ENCODE measurements at places on chromosomes 5 and 9. TPM values are rescaled to one million over a fixed set of nuclear protein-coding genes. Genes with fewer than 3 reads are reported as not detected.

Gene FBXL17
- 55.2 TPM for total RNA-seq

Gene WNK2
- 0.94 TPM for total RNA-seq

Gene GLRA1
- total RNA-seq: not detected

Gene IGIP
- total RNA-seq: 41.3 TPM

DNA sequence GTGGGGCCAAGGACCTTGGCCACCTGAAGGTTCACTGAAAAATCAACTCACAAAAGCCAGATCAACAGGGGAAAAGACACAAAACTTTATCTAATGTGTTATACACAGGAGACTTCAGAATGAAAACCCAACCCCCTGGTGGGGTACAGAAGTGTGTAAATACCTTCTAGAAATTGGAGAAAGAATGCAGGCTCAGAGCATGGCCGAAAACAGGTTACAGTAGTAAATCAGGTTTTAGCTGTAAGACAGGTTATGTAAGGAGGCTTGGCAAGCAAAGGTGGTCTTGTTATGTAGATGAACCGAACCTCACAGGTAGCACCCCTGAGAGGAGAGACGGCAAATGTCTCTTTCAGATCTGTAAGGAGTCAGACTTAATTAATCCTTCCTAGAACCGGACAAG is 10.0 kb downstream of the CEMIP2 start:
- no peaks in the 10 kb centered on the region for H3K27me3 ChIP-seq
- H3K4me3 ChIP-seq: no peak overlapping the region
- H3K4me1 ChIP-seq: peaks cover 14% of the 10 kb centered on the region
- no peak overlapping the region for H3K27ac ChIP-seq
- no peak for DNase-seq

DNA sequence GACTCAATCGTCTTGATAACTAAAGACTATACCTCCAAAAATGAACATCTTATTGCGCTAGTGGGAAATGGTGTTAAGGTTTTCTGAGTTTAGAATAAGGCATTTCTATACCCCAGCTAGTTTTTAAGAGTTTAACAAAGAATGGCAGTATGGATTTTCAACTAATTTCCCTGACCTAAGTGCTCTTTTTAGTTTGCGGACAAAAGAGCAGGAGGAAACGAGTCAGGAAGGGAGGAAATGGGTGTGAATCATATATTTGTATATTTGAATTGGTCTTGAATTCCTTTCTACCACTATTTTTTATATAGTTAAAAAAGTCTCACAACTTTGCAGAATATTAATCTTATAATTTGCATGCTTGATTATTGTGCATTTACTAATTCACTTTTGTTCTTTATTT is 516.3 kb upstream of the ZNF608 start:
- H3K27ac ChIP-seq: no peak overlapping the region
- DNase-seq: no peak
- H3K36me3 ChIP-seq: no peaks in the 10 kb centered on the region

DNA sequence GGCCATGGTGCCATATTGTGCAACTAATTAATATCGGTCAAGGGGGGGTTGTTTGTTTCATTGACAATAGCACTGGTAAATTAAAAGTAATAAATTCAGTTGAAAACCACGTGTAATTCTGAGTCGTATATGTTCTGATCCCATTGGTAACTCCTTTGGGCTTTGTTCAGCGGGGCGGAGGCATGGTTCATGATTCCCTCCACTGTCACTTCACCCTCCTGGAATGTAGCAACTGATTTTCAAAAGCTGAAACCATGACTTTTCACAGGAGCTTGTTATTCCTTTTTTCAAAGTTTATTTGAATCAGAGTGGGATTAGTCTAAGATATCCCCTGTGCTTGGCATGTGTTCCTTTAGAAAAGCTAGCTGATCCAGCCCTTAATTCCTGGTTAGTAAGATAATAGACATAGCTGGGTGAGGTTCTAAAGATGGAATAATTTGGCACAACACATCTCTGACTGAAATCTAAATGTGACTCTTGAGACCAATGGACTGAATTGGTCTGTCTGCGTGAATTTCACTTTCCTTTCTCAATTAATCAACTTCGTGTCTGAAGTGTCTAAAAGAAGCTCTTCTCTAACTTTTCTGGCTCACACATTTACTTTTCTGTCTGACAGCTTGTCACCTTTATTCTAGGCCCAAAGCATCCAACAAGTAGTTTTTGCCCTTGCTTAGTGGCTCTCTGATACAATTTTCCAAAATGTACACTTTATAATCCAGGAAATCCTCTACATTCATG is 185.7 kb upstream of the VCAN start:
- H3K27ac ChIP-seq: no peak overlapping the region
- no peaks in the 10 kb centered on the region for H3K36me3 ChIP-seq
- H3K4me1 ChIP-seq: no peaks in the 10 kb centered on the region
- no peak for DNase-seq

GRCh38 chr5:28710360-28710759 is 1672.0 kb upstream of the CDH9 start:
- no peak for DNase-seq
- H3K4me1 ChIP-seq: no peaks in the 10 kb centered on the region
- H3K36me3 ChIP-seq: no peaks in the 10 kb centered on the region
- H3K27me3 ChIP-seq: no peaks in the 10 kb centered on the region

- H3K4me1 ChIP-seq: no peaks in the 10 kb centered on the region
- no peak for DNase-seq
- H3K36me3 ChIP-seq: no peaks in the 10 kb centered on the region
- no peak overlapping the region for H3K27ac ChIP-seq
- no peak overlapping the region for H3K4me3 ChIP-seq
Measured at GRCh38 chr5:64201996-64202395, 36.4 kb downstream of the RNF180 start.

DNA sequence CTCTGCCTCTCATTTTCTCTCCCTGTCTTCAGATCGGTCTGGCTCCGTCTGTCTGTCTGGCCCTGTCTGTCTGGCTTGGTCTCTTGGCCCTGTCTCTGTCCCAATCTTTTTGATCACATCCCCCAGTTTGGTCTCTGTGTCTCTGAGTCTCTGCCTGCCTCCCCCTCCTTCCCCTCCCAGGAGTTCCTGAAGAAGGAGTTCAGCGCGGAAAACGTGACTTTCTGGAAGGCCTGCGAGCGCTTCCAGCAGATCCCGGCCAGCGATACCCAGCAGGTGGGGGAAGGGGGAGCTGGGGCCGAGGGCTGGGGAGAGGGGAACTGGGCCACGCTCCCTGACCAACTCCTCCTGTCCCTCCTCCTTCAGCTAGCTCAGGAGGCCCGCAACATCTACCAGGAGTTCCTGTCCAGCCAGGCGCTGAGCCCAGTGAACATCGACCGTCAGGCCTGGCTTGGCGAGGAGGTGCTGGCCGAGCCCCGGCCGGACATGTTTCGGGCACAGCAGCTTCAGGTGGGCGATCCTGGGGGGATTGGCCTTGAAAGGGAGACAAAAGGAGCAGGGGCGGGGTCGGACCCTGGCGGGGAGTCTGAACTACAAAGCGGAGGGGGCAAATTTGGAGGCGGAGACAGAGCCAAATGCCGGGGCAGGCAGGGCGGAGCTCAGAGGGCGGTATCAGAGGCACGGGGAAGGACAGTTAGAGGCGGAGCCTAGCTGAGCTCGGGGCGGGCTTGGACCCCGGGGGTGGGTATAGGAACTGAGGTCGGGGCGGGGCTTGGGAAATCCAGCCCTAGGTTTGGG is 9.0 kb downstream of the RGS14 start:
- H3K4me1 ChIP-seq: peaks cover 50% of the 10 kb centered on the region
- H3K36me3 ChIP-seq: no peaks in the 10 kb centered on the region
- H3K27ac ChIP-seq: peak overlapping the region; percentile 98
- DNase-seq: peak; percentile 96

DNA sequence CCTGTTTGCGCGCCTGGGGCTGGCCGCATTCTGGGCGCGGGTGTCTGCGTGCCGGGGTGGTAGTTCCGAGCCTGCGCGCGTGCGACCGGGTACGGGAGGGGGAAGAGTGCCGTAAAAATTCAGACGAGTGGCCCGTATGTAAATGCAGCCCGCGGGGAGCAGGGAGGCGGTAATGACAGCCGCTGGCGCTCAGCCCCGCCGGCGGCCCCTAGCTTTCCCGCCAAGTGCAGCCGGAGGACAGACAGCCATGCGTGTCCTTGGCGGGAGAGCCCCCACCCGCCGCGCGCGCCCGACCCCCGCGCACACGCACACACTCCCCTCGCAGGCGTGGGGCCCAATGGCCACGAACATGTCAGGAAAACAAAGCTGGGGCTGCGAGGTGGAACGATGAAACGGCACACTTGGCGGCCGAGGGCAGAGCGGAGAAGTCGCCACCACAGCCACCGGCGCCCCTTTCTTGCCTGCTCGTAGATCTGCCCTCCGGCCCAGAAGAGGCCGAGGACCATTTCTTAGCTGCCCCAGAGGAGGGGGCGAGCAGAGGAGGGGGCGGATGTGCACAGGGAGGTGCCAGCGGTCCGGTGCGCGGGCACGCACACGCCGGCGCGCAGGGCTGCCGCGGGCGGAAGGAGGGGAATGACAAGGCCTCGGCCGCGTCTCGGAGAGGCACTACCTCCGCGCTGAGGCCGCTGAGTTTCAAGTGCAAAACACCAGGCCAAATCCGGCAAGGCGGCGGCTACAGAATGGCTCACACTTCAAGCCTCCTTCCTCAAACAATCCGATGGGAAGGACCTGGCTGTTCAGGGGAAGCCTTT is 208.4 kb downstream of the MEF2C start:
- no peak for DNase-seq
- peaks cover 20% of the 10 kb centered on the region for H3K4me1 ChIP-seq
- no peak overlapping the region for H3K4me3 ChIP-seq
- H3K36me3 ChIP-seq: no peaks in the 10 kb centered on the region
- H3K27ac ChIP-seq: no peak overlapping the region

DNA sequence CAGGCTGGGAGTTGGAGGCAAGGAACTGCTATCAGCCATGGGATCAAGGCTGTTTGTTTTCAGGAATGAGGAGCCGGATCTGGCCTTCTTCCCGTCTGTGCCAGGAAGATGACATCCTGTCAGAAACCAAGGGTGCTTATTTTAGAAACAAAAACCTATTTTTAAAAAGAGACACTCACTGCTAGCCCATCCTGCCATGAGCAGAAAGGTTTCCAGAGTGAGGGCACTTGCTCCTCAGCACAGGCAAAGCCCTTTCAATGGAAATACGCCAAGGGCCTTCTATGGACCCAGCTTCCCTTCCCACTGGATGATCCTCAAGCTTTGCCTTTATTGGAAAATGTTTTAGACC is 132.6 kb upstream of the FSTL4 start:
- no peaks in the 10 kb centered on the region for H3K36me3 ChIP-seq
- DNase-seq: no peak
- H3K27ac ChIP-seq: no peak overlapping the region
- no peak overlapping the region for H3K4me3 ChIP-seq

DNA sequence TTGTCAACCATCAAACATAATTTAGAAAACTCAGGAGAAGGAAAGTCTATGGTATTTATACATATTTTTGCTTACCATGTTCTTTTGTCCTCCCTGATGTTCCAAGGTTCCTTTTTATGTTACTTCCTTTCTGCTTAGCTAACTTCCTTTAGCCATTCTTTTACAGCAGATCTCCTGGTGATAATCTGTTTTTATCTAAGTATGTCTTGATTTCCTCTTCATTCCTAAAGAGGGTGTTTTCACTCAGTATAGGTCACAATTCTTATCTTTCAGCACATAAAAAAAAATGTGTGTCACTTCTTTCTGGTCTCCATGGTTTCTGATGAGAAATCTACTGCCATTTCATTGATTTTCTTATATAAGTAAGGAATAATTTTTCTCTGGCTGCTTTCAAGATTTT is 384.4 kb upstream of the PDE4D start:
- H3K4me3 ChIP-seq: no peak overlapping the region
- H3K27me3 ChIP-seq: no peaks in the 10 kb centered on the region
- no peaks in the 10 kb centered on the region for H3K36me3 ChIP-seq

DNA sequence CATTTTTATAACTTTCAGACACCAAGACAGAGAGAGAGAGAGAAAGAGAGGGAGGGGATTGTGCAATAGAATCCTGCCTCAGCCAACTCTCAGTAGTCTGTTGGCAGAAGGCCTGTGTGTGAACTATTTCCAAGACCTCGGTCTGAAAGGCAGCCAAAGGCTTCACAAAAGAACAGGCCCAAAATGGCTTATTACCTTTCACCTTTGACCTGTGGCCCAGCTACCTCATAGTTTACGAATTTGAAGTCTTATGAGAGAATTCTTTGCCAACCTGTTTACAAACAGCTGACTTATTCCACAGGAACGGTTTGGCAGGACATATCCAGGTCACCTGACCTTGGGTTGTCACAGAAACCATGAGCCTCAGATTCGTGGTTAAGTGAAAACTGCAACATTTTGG is 48.6 kb downstream of the NR2F1-AS1 start:
- peak; percentile 82 for DNase-seq
- H3K27ac ChIP-seq: peak overlapping the region; percentile 64
- no peaks in the 10 kb centered on the region for H3K36me3 ChIP-seq
- no peak overlapping the region for H3K4me3 ChIP-seq

- no peak overlapping the region for H3K4me3 ChIP-seq
- H3K27ac ChIP-seq: peak overlapping the region; percentile 57
- no peak for DNase-seq
Measured at GRCh38 chr5:99033014-99033900, 104.5 kb upstream of the CHD1 start.

GRCh38 chr5:125685771-125686170 is 737.4 kb upstream of the GRAMD2B start:
- H3K4me3 ChIP-seq: no peak overlapping the region
- no peak overlapping the region for H3K27ac ChIP-seq
- no peaks in the 10 kb centered on the region for H3K27me3 ChIP-seq
- no peaks in the 10 kb centered on the region for H3K36me3 ChIP-seq

DNA sequence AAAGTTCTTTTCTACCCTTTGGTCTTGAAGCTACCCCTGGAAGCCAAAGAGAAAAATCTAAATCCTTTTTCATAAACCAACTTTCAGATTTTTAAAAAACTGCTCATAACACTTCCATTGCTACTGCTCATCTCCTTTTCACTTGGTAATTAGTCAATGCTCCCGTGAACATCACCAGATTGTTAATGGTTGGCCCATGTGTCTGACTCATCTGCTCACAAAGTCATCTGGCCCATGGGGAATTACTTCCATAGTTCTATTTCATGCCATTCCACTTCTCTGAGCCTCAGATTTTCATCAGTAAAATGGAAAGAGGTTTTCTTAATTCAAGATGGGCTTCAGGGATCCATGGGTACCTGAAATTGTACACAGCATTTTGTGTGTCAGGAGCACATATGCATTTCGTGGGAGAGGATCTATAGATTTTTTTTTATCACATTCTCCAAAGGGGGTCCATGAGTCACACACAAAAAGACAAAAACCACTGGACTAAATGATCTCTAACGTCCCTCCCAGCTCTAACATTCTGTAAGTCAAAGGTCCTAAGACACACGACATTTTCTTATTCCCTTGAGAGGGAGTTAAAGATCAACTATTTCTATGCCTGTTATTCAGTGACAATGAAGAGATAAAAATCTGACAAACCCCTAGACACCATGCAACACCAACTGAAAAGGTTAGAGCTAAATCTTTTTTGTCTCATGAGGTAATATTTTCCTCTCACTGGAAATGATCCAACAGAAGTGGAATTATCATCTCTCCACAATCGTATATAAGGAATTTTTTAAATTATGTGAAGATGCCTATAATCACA is 75.4 kb downstream of the TEX10 start:
- H3K4me1 ChIP-seq: no peaks in the 10 kb centered on the region
- no peak overlapping the region for H3K4me3 ChIP-seq
- peaks cover 4% of the 10 kb centered on the region for H3K36me3 ChIP-seq
- no peaks in the 10 kb centered on the region for H3K27me3 ChIP-seq
